Stimulated activated CD4-positive, alpha-beta T cell treated with anti-CD3 and anti-CD28 coated beads, Interleukin-1b, Interleukin-23, amount 100 ng/mL, for 24 hours (primary cell): ENCODE measurements at places on chromosomes 12 and 14.

GRCh38 chr12:125267114-125267513, 201.9 kb downstream of the AACS start:
- no peak for DNase-seq

DNA sequence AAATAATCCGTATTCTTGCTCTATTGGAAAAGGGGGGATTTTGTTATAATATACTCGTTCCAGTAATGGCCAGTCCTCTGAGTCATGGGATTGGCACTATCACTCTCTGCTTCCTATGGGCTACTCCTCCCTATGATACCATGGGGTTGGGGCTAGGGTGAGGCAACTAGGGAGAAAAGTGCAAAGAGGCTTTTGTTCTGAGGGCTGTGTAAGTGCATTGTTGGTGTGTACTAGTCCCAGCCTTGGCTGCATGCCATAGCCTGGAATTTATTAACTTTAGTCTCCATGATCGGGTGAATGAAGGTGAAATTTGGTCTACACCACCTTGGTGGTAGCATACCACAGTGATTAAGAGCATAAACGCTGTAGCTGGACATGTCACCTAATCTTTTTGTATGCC, 247.6 kb downstream of the RPAP3 start:
- no peak for DNase-seq

DNA sequence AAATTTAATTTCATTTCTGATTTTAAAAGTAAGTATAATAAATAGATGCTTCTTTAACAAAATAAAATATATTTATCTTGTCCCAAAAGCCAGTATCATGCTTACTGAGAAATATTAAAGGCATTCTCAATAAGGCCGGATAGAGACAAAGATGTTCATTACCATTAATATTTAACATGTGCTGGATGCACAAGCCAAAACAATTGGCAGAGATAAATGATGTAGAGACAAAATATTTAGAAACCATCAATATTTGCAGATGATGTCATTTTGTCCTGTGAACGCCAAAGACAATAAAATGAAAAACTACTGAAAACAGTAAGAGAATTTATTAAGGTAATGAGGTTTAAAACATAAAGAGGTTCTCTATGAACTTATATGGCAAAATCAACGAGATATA, 313.5 kb downstream of the ITPR2 start:
- DNase-seq: no peak

GRCh38 chr12:81597928-81598604, 161.1 kb downstream of the PPFIA2 start:
- no peak for DNase-seq

GRCh38 chr14:32820181-32820580, 118.5 kb upstream of the NPAS3 start:
- no peak for DNase-seq

- no peak for DNase-seq
Measured at GRCh38 chr12:130266751-130267150, 70.9 kb upstream of the PIWIL1 start.

DNA sequence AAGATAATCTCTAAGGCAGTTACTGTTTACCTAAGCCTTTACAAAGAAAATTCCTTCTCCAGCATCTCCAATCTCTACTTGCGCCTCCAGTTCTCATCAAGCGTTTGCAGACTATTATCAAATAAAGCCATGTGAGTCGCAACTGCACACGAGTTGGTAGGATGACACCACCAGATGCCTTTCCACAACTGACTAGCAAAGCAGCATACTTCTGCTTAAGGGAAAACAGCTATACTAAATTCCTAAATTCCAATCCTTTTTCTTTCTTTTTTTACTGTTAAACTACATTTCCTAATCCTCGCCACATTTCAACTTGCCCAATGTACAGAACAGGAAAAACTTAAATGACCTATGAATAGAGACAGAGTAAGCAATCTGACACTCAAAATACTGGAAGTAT, 166.7 kb downstream of the ITPR2 start:
- no peak for DNase-seq

DNA sequence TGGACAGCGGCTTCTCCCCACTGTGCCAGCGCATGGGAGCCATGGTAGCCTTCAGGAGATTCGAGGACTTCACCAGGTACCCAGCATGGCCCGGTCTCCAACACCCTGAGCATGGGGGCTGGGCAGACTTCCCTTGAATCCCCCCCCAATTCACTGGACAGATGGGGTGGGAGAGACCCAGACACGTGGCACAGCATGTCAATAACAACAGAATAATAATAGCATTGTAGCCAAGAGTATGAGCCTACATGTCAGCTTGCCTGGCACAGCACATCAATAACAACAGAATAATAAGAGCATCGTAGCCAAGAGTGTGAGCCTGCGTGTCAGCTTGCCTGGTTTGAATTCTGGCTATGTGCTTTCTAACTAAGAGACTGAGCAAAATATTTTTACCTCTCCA, 76.4 kb downstream of the FOXN4 start:
- no peak for DNase-seq

GRCh38 chr14:31340297-31341063, 79.9 kb downstream of the HEATR5A start:
- no peak for DNase-seq

GRCh38 chr12:56333197-56333678, 562 bp downstream of the PAN2 start:
- no peak for DNase-seq

DNA sequence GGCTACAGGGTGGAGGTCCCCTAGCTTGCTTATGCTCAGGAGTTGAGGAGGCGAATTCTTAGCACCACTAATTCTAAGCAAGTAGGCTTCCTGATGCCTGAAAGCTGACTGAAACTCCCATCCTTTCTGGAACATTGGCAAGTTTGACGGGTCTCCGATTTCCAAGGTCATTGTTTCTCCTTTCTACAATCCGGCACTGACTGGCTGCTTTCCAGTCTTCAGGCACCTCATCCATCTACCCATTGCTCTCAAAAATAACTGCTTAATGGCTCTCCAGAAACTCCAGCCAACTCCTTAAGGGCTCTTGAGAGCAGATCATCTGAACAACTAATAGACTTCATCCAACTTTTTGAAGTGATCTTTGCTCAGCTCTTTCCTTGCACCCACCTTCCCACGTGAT, 13.3 kb downstream of the REM2 start:
- DNase-seq: no peak

DNA sequence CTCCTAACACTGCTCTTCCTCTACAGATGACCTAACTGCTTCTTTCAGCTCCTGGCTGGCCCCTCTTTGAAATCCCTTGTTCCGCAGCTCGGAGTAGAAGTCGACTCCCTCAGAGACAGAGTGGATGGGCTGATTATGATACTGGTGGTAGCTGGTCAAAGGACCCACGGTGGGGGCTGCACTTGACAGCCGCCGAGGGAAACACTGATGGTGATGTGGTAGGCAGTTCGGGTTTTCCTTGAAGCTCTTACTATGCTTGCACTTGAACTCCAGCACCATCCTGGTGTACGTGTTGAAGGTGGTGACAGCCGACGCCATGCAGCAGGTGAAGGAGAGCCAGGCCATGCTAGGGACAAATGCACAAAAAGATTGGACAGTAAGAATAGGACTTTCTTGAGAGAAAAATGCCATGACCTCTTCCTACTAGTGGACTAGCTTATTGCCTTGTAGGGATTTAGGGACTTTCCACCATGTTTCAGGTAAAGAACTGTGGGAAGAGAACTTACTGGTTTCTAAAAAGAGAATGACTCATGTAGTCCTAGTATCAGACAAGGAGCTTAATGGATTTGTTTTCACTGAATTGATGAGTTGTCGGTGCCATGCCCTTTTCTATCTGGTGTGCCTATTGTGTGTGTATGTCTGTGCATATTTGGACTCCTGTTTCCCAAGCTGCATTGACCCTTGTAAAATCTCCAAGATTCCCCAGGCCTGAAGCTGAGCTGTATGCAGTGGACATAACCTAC, 18.4 kb downstream of the GSG1 start:
- no peak for DNase-seq
